ENCODE measurements at places on chromosomes 2 and 18. TPM values are rescaled to one million over a fixed set of nuclear protein-coding genes. Genes with fewer than 3 reads are reported as not detected.

The PSD4 gene
- 1.2 TPM for polyA plus RNA-seq

The NDUFS1 gene
- 86.7 TPM for polyA plus RNA-seq

The MRPL33 gene
- 141 TPM for polyA plus RNA-seq

The CDH19 gene
- polyA plus RNA-seq: 0.76 TPM

The SCN7A gene
- polyA plus RNA-seq: 33.5 TPM

The LDLRAD4 gene
- 8.3 TPM for polyA plus RNA-seq

The SH3RF3 gene
- polyA plus RNA-seq: 4.0 TPM

The IL1F10 gene
- not detected for polyA plus RNA-seq

The EPAS1 gene
- polyA plus RNA-seq: 82.7 TPM

The CPLX4 gene
- polyA plus RNA-seq: not detected

The TMEM131 gene
- polyA plus RNA-seq: 40.7 TPM

The LHCGR gene
- 1.2 TPM for polyA plus RNA-seq

The SERPINB11 gene
- polyA plus RNA-seq: not detected

The ASB18 gene
- polyA plus RNA-seq: not detected

The FOXD4L1 gene
- not detected for polyA plus RNA-seq

The TEX44 gene
- not detected for polyA plus RNA-seq

The LRPPRC gene
- 41.0 TPM for polyA plus RNA-seq

The AKAIN1 gene
- not detected for polyA plus RNA-seq

The BCL11A gene
- 2.5 TPM for polyA plus RNA-seq

The ANKZF1 gene
- 33.1 TPM for polyA plus RNA-seq

The CDCA7 gene
- polyA plus RNA-seq: 0.96 TPM

The KCNF1 gene
- not detected for polyA plus RNA-seq

The SP5 gene
- 0.20 TPM for polyA plus RNA-seq

The RUFY4 gene
- polyA plus RNA-seq: 0.57 TPM

The COLEC12 gene
- 20.7 TPM for polyA plus RNA-seq

The FOXI3 gene
- polyA plus RNA-seq: not detected

The CAPN14 gene
- 0.05 TPM for polyA plus RNA-seq

The ABCB11 gene
- 0.02 TPM for polyA plus RNA-seq

The RNF103 gene
- 55.2 TPM for polyA plus RNA-seq

The RAD51AP2 gene
- polyA plus RNA-seq: 0.05 TPM

The ACKR3 gene
- polyA plus RNA-seq: 16.1 TPM

The HOXD8 gene
- polyA plus RNA-seq: 36.9 TPM

The C1GALT1C1L gene
- polyA plus RNA-seq: 1.3 TPM

The WIPF1 gene
- 34.7 TPM for polyA plus RNA-seq

The GPR35 gene
- polyA plus RNA-seq: 2.2 TPM

The NYAP2 gene
- polyA plus RNA-seq: not detected

The SERPINB3 gene
- not detected for polyA plus RNA-seq

The RAB17 gene
- 0.38 TPM for polyA plus RNA-seq

The NEU4 gene
- 0.23 TPM for polyA plus RNA-seq

The MCM6 gene
- 19.4 TPM for polyA plus RNA-seq

The DUSP19 gene
- polyA plus RNA-seq: 1.4 TPM

The PID1 gene
- polyA plus RNA-seq: 66.1 TPM

The ALLC gene
- polyA plus RNA-seq: 1.2 TPM

The SLC19A3 gene
- polyA plus RNA-seq: 0.73 TPM

The EIF4E2 gene
- polyA plus RNA-seq: 111 TPM

The CAPN13 gene
- polyA plus RNA-seq: 0.05 TPM

The EGR4 gene
- polyA plus RNA-seq: not detected

The UBXN4 gene
- polyA plus RNA-seq: 46.6 TPM

The G6PC2 gene
- polyA plus RNA-seq: not detected

The NFATC1 gene
- 12.2 TPM for polyA plus RNA-seq

The DYSF gene
- 12.3 TPM for polyA plus RNA-seq

The PROM2 gene
- 0.53 TPM for polyA plus RNA-seq

The COLEC11 gene
- polyA plus RNA-seq: 19.5 TPM

The NCKAP5 gene
- polyA plus RNA-seq: 2.3 TPM

The PPP1R1C gene
- polyA plus RNA-seq: 0.10 TPM

The LYG1 gene
- polyA plus RNA-seq: 0.96 TPM

The TMEM127 gene
- 32.7 TPM for polyA plus RNA-seq

Measured in ovary (tissue), 10 donors.